Foreskin fibroblast (primary cell): ENCODE measurements at places on chromosomes 16 and 17.
A peak's percentile ranks its signal among the peaks of the same experiment; 100 is the strongest.

DNA sequence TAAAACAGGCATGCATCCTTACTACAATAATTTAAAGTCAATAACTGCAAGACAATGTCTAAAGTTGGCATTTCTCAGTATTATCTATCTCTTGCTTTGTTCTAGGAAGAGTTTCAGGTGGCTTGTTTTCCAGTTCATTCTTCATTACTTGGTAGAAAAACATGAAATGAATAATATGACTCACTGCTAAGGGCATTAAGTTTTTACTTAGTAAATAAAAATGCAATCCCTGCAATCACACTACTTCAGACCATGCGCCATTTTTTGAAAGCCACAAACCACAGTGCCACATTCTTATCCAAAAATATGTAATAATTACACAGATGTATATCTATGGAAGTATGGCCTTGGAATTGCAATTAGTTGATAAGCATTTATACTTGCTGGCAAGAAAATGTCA is 55.4 kb downstream of the CREBBP start:
- peak; percentile 34 for DNase-seq

DNA sequence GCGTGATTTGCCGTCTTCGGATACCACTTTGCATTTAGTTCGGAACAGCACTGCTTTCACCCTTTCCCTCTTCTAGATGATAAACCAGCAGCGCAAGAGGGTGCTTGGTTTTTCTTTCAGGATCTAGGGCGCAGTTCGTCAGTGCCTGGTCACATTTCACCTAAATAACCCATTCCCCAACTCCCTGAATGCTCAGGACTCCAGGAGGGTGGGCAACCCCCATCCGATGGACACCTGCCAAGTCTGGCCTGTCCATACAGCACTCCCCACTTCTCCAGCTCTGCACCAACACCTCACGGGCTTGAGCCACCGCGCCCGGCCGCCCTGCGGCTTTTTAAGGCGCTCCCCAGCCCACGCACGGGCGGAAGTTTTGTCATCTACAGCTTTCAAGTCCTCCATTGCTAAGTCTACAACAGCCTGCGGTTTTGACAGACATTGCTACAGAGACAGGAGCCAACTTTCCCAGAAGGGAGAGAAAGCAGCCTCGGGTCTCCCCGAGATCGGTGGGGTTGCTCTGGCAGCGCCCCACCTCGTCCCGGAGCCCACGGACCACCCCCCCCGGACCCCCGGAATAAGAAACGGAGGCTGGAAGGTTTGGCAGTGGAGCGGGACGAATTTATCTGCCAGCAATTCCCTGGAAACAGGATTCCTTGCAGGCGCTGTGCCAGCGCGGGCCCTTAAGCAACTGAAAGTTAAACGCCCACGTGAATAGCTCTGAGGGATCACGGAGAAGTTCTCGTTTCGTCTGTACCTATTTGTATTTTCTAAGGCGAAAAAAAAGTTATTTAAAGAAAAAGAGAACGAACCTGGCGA is 38.6 kb upstream of the SLFN13 start:
- peak; percentile 54 for DNase-seq

DNA sequence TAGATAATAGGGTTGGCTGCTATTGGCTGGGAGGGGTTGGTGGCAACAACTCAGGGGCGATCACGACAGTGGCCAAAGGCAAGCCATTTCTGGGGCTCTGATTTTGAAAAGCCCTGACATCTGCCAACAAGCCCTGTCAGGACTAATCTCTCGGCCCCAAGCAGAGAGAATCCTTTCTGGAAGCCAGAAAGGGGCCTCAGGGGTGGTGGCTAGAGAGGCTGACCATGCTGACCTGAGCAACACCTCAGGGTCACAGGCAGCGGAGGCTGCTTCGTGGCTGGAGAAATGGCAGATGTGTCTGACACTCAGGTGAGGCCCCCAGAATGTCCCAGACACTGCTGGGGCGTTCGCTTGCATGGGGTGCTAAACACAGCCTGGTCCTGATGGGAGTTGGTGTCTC is 35.0 kb upstream of the ZFP90 start:
- no peak for DNase-seq

DNA sequence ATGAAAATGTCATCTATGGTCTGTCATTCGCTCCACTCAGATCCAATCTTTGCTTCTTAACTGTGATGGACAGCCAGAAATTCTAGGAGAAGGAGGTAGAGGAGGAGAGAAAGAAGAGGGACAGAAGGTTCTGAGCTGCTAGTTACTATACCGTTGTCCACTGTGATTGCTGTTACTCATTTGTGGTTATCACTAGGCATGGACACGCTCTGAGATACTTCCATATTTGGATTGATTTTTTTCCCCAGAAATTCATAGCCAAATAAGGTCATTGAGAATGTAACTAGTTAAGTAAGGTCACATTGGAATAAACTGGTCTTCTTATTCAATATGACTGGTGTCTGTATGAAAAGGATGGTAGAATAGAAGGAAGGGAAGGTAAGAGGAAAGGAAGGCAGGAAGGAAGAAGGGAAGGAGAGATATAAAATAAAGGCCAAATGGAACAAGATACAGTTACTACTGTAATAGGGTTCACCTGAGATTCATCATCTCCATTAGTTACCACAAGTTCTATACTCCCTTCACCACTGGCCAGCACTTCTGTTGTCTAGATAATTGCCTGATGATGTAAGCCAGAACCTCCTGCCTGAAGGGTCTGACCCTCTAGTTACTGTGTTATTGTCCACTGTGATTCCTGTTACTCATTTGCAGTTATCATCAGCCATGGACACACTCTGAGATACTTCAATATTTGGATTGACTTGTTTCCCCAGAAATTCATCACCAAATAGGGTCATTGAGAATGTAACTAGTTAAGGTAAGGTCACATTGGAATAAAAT is 2.9 kb downstream of the KRTAP9-7 start:
- no peak for DNase-seq

GRCh38 chr16:67155295-67156142 is 4.2 kb downstream of the TRADD start:
- DNase-seq, result peak; percentile 71

DNA sequence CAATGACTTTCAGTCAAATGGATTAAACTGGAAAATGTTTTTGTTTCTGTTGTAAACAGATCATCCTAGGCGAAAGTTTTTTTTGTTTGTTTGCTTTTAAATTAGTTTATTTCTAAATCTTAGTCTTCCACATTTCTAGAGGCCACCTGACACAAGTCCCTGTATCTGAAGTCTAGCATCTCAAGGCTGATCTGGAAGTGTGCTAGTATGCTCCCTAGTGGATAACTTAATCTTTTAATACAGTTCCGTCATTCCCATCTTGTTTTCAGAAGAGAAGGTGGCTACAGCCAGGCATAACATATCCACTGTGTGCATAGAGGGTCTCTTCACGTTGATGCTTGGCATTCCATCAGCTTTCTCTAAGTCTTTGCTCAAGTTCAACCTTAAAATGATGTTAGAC is 7.6 kb downstream of the IFT20 start:
- peak; percentile 45 for DNase-seq

- DNase-seq, result no peak
Observed at GRCh38 chr16:69412287-69412686, 12.1 kb upstream of the CYB5B start.

DNA sequence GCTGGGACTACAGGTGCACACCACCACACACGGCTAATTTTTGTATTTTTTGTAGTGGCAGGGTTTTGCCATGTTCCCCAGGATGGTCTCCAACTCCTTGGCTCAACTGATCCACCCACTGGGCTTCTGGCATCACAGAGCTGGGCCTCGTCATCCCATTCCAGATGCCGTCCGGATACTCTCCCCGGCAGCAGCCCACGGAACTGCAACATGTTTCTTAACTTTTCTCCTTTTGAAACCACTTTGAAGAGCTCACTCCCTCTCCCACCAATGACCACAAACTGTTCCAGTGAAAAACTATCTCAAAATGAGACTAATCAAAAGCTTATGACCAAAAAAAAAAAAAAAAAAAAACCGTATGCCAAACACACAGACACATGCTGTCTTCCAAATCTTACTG is 17.6 kb downstream of the PEMT start:
- DNase-seq, result peak; percentile 85

DNA sequence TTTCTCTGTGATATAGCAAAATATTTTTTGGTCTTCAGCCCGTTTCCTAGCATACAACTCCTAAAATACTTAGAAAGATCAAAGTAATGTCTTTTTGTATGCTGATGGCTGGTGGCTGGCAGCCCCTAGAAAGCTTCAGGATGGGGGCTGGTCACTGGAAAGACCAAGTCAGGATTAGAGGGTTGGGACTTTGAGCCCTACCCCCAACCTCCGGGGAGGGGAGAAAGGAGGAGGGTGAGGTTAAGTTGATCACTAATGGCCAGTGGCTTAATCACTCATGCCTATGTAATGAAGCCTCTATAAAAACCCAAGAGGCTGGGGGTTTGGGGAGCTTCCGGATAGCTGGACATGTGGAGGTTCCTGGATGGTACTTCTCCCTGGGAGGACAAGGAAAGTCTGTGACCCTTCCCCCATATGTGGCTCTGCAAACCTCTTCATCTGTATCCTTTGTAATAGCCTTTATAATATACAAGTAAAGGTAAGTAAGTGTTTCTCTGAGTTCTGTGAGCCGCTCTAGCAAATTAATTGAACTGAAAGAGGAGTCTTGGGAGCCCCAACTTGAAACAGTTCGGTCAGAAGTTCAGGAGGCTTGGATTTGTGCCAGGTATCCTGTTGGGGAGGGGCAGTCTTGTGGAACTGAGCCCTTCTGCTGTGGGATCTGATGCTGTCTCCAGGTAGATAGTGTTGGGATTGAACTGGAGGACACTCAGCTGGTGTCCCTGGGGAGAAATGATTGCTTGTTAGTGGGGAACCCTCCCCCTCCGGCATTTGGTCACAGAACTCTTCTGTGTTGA is 3.5 kb downstream of the SLC7A6 start:
- DNase-seq, result no peak
